ENCODE measurements at places on chromosomes 1 and 21.

- DNase-seq, result no peak
Measured at GRCh38 chr1:109114342-109114674, 393 bp downstream of the ELAPOR1 start.

- no peak for DNase-seq
Measured at GRCh38 chr1:119893827-119894700, 2.3 kb downstream of the ADAM30 start.

DNA sequence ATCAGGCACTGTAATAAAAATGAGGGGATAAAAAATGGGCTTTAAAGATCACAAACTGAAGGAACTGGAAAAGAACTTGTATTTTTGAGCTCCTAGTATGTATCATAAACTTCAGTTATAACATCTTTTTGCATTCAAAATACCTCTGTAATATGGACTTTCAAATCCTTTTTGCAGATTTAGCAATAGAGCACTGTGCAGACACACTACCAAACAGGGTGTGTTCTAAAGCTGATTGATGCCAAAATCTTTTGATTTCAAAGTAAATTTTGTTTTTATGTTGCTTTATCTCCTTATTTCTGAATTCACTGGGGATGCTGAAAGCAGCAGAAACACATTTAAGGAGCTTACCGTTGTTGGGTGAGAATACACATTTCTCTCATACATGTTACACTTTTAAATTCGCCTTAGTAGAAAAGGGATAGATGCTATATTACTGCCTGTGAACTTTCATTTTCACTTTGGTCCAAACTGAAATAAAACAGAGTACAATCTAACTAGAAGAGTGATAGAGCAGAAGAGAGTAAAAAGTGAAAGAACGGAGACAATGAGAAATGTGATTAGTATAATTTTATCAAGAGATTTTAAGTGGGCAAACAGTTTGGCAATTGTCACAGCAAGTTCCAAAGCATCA is 1126.6 kb downstream of the BRINP3 start:
- DNase-seq, result no peak

GRCh38 chr21:18960306-18960705 is 556.7 kb upstream of the TMPRSS15 start:
- no peak for DNase-seq

DNA sequence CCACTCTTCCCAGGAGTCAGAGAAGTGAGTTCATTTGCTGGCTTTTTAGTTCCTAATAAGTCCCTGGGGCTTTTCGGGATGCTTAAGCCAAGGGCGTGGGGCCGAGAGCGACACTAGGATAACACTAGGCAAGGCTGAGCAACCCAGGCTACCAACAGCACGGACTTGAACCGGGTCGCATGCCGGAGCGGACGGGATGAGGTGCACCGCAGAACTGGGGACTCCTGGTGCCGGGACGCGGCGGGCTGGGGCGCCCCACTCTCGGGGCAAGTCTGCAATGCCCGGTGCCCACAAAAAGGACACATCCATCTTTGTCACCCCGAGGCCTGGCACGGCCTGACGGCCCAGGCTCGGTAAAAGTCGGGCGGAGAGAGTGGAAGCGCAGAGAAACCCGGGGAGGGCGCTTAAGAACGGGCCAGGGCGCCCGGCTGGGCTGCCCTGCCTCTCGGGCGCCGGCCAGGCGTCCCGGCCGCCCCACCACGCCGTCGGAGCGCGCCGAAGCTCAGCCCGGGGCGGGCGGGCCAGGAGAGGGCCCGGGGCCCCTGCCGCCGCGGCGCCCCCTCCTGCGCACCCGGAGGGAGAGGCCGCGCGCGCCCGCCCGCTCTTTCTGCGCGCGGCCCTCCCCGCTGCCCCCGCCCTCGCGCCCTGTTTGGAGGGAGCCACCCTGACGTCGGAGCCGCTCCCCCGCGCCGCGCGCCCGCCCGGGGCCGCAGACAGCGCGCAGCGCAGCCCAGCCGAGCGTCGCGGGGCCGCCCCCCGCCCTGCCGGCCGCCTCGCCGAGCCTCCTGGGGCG is at the start of gene NBL1:
Gene NBL1, plus strand, starts transcription at position 710 of the 793 bp plus-strand sequence. CDS start 10,720 bp downstream, outside the sequence.
- DNase-seq, result peak; percentile 85

DNA sequence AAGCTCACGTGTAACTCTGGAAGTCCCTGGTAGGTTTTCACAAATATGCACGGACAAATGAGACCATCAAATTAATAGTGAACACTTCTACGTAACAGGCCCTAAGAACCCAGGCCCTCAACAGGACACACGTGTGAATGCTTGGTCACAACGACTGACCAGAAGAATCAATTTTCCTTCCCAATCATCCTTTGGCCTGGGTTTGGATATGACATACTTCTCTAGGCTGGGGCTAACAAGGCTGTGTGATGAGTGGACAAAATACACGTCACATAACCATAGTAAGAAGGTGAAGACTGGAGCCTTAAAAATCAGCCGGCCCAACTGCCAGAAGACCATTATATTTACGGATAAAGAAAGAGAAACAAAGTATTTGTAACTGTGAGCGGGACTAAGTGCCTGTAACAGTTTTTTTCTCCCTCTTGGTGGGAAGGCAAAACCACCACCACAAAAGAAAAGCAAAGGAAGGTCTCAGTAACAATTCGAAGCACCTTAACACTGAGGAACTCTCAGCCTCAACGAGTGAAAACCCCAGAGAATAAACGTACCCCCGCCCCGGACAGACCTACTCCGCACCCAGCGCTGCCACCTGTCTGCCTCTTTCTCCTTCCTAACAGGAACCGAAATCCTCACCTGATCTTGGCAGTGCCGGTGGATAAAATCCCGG is 450 bp downstream of the SDE2 start:
- no peak for DNase-seq

DNA sequence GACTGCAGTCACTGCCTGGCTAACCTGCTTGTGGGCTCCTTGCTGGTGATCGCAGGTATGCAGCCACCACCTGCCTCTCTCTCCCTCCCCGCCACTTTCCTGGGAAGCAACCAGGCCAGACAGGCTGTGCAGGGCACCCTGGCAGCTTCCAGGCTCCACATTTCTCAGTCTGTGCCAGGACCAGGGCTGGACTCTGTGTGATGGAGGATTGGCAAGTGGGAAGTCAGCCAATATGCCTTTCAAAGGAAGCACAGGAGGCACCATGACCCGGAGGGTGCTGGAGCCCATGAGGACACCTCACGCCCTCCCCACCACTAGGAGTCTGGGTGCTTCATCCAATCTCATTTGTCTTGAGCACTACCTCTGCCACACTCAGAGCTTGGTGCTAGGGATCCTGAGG is 15.8 kb upstream of the DISP3 start:
- no peak for DNase-seq

- DNase-seq, result no peak
Measured at GRCh38 chr1:64624218-64624713, 120.6 kb upstream of the RAVER2 start.

DNA sequence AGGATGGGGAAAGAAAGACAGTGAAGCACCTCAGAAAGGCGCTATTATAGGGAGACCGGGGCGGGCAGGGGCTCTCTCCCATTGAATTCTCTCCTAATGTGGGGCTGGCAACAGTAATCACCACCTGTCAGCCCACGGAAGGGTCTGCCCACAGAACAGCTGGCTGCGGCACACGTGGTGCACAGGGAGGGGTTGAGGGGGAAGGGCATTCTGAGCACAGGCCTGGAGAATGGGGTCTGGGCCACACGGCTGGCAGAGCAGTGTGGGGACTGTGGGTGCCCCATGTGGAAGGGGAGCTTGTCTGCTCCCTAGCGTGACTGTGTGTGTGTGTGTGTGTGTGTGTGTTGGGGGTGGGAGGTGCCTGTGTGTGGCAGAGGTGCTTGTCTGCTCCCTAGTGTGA is 4.1 kb downstream of the OLFML3 start:
- no peak for DNase-seq

DNA sequence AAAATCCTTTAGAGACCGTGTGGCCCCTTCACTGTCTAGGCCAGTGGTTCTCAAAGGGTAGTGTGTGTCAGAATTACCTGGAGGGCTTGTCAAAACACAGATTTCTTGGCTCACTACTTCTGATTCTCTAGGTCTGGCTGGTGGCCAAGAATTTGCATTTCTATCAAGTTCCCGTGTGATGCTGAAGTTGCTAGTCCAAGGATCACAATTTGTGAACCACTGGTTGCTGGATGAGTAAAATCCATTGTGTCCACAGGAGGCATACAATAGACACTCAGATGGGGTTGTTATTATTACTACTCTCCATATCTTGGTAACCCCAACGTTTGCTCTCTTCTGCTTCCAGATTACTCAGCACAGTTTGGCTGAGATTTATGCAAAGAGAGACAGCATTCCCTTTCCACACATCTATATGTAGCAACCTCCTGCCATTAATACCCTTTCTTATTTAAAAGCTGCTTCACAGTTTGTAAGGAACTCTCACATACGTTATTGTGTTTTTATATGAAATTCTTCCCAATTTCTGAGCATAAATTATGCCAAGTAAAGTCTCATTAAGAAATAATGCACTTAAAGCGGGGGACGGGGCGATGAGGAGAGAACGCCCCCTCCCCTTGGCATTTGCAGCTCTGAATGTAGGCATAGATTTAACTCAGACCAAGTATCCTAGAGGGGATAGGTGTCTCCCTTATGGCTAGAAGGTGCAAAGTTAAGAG is 720 bp upstream of the TMCC2 start:
- DNase-seq, result no peak

DNA sequence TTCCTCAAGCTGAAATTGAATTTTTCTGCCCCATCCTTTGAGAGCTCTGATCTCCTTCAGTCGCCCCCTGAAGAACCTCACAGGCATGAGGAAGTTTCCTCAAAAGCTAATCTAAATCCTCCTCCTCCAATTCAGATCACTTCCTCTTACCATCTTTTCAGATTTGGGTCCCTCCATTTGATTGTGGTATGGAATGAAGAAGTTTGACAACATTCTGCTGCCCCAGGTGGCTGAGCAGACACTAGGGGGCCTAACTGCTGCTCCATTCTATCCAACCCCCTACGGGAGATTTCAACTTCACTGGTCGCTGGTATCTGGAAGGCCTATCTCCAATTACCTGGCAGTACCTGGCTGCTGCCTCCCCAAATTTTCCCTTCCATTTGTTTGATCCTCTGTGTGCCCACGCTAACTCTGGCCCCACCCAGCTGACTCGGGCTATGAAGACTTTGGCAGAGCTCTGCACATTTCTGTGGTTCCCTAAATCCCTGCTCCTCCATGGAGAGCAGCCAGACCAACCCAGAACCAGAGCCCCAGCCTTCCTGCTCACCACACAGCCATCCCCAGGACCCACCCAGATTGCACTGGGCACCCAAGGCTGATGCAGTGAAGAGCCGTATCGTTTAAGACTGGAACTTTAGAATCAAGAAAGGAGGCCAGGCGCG is 7.8 kb downstream of the IRF6 start:
- no peak for DNase-seq

DNA sequence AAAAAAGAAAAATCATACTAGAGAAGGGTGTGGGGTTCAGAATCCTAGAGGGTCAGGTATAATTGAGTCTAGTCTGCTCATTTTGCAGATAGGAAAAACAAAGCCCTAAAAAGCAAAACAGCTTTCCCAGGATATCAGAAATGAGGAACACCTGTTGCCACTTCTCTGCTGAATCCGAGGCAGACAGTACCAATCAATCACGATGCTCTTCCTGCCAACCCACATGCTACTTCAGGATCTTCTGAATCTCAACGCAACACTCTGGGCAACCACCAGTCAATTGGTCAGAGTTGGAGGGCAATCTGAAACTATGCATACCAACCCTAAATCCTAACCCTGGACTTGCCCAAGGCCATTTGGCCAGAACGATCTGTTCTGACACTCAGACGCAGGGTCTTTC is 128.3 kb downstream of the EPHB2 start:
- DNase-seq, result no peak

- peak; percentile 75 for DNase-seq
Measured at GRCh38 chr21:46295996-46296752, 10.0 kb downstream of the YBEY start.

DNA sequence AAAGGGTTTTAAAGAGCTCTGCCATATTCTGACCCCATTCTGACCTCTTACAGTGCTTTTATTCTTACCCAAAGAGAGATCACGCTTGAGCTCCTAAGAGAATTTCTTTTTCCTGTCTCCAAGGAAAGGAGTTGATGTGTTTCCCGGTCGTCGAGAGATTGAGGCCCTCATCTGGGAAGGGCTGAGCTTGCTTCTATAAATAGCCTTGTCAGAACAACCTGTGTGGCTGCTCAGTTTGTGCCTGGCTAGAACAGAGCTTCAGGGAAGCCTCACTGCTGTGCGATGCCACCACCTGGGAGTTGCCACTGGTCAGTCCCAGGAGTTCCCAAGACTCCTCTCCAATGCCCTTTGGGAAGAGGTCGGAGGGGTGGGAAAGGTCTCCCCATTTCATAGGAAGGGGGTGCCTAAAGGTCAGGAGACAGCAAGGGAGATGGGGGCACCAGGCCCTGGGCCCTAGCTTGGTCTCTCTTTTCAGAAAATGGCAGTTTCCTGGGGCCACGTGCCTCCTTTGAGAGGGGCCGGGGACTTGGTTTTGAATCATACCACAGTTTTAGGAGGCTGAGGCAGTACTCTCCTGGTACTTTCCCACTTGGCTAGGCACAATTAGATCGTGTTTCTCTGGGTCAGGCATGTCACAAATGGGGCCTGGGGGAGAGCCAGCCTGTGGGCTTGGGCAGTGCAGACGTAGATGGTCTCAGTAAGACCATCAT is 52.1 kb downstream of the EIF2D start:
- DNase-seq, result no peak

DNA sequence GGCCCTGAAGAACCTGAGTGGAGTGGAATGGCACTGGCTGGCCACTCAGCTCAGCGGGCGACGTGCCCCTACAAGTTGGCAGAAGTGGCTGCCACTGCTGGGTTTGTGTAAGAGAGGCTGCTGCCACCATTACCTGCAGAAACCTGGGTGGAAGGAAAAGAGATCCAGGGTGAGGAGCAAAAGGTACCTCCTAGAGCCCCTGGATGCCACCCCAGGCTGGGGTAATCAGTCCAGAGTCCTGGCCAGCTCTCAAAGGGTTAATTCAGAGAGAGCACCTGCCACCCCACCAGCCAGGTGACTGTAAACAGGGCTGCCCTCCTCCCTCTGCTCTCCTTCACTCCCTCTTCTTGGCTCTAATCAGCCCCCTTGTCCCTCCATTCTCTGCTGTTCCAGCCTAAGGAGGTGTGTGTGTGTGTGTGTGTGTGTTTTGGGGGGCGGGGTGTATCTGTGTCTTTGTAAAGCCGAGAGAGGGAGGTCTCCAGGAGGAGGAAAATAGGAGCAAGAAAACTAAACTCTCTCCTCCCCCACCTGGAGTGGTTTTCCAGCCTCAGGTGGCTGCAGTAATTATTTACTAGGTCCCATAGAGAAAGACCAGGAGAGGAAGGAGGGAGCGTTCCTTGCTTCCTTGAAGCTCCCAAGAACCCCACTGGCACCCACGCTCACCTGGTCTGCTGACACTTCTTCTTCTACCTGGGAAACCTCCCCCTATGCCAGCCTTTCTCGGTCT is 12.6 kb downstream of the TRIM46 start:
- DNase-seq, result peak; percentile 34

GRCh38 chr1:1306070-1306660 is 1.6 kb downstream of the ACAP3 start:
- DNase-seq, result no peak

- DNase-seq, result no peak
Measured at GRCh38 chr1:65526049-65526556, 105.6 kb downstream of the LEPR start.

GRCh38 chr1:230550428-230550827 is 91.9 kb upstream of the COG2 start:
- DNase-seq, result no peak

GRCh38 chr1:211735208-211736170 is 60.1 kb upstream of the NEK2 start:
- DNase-seq, result no peak
